ENCODE measurements at places on chromosomes 5 and 9.

GRCh38 chr5:132460846-132461568, 29.6 kb downstream of the IRF1 start:
- no peak for DNase-seq

DNA sequence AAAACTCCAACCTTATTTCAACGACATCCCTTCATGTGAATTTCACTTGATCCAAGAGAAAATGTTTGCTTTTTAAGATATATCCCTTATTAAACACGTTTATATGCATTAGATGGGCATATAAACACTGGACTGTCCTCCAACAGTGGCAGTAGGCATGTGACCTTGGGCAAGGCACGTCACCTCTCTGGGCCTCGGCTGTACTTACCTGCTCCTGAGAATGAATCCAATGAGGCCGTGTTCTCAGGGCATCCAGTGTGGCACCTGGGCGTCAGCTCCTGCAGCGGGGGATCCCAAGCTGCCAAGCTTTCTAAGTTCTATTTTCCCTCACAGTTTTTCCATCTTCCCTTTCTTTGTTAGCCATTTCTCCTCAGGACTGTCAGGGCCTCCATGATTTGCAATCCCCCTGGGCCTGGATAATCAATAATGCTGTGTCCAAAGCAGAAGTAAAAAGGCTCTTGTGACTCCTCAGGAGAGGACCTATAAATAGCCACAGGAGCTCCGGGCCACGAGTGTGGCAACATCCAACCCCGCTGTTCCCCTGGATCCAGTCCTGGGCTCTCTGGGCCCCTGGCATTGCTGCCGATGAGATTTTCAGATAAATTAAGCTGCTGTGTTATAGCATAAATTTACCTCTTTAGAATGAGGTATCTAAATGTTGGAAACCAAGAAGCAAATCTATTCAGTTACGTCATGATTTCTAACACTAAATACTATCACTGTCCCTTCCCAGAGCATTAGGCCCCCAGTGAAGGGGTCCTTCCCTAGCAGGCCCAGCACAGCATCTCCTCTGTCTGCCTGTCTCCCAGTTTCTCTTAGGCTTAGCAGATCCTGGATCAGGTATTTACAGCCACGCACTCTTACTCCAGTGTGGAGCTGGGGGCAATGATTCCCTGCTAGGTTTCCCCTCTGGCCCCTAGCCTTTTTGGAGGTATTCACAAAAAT, 76.8 kb downstream of the PTPN3 start:
- DNase-seq, result no peak

GRCh38 chr5:37717613-37718431, 122.0 kb downstream of the GDNF start:
- peak; percentile 81 for DNase-seq

DNA sequence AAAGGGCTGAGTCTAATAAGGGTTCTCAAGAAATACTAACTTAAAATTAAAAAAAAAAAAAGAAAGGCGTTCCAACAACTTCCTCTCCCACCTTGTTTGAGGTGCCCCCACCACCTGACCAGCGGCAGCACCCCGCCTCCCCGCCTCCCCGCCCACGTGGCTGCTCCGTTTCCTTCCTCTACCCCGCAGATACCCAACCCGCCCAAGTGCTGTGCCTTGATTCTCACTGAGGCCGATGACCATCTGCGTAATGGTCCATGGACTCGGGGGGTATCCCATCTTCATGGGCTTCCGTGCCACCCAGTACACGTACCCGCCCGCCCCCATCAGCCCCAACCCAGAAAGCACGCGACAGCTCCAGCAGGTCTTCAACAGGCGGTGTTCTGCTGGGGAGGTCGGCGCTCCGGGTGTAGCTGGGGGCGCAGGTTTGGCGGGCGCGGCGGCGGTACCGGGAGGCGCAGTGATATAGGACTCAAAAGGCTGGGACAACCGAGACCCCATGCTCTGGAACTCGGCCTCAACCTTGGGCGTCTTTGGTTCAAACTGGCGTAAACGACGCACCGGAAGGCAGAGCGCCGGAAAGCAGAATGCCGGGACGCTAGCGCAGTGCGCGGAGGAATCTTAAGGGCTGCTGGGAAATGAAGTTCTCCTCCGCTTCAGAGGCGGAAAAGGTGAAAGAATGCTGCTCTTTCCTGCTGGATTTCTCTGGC, at the start of gene DMAC1:
DMAC1 (minus strand) TSS at position 545 of the 710 bp plus-strand sequence; CDS start at position 501, 44 bp downstream.
- peak; percentile 48 for DNase-seq

DNA sequence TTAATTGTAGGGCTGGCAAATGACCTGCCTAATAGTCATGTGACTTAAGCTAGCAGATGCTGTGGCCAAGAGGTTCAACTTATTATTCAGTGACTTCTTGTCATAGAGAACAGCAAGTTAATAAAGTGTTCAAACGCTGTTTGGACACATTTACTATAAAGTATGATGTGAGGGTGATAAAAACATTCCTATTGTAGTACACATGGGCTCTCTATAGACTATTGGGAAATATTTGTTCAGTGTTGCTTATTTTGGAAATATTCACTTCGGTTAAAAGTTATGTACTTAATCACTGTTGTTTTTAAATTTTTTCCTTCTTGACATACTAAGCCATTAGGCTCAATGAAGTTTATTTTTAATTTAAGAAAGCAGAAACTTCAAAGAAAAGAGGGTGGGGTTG, 345.0 kb downstream of the NNT start:
- no peak for DNase-seq

GRCh38 chr5:175261526-175261925, 182.5 kb downstream of the DRD1 start:
- no peak for DNase-seq

DNA sequence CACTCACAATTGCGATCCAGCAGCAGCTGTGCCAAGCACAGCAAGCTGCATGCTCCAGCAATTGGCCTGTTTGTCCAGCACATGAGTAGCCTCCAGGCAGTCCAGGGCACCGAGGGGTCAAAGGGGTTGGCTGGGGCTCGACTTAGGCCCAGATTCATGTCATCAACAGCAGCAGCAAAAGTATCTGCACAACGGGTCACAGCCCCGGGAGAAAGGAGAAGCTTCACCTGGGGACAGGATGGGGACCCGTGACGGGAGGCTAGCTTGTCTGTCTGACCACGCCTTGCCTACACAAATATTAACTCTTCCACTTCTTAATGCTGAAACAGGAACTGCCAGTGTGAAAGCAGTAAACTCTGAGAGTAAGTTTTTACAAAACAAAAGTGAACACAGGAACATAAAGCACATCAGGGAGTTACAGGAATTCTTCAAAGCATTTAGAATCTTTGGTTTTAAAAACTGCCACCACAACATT, 191.2 kb downstream of the PIK3R1 start:
- no peak for DNase-seq

DNA sequence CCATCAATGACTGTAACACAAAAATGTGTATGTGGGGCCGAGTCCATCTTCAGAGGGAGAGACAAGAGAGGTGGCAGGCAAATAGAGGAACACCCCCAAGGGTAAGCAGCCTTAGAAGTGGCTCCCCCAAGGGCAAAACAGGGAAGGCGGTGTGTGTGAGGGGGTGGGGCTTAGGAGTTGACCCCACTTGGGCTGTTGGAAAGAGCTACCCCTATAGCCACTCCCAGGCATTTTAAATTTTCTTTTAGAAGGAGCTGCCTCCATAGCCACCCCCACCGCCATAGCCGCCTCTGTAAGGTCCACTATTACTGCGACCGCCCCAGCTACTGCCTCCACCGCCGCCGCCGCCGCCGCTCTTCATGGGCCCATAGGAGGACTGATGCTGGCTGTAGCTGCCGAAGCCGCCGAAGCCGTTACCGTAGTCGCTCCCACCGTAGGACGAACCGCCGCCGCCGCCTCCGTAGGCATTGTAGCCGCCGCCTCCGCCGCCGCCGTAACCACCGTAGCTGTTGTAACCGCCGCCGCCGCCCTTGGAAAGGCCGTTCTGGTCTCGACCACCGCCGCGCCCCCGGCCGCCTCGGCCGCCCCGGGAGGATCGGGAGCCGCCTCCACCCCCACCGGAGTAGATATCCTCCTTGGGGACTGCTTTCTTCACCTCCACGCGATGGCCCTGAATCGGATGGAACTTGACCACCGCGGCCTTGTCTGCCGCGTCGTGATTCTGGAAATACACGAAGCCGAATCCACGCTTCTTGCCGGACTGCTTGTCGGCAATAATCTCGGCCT, 1.1 kb downstream of the HNRNPA0 start:
- no peak for DNase-seq

GRCh38 chr5:34774139-34774538, 64.8 kb upstream of the TTC23L start:
- DNase-seq, result no peak

GRCh38 chr9:127229691-127230417, 34.7 kb upstream of the GARNL3 start:
- DNase-seq, result no peak

DNA sequence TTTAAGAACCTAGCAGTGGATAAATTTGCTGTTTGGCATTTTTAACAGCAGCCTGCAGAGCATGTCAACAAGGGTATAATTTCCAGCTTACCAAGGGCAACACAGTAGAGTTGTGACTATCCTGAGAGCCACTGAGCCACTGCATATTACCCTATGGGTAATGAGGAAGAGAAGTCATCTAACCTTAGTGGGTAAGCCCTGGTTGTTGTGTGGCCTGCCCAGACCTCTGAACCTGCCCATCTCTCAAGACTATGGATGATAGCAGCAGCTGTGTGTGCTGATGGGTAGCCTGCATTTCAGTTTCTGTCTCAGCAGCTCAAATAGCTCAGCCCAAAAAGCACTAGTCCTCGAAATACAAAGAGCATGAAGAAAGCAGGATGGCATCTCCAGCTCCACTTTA, 56.1 kb upstream of the PIP5K1B start:
- DNase-seq, result no peak

DNA sequence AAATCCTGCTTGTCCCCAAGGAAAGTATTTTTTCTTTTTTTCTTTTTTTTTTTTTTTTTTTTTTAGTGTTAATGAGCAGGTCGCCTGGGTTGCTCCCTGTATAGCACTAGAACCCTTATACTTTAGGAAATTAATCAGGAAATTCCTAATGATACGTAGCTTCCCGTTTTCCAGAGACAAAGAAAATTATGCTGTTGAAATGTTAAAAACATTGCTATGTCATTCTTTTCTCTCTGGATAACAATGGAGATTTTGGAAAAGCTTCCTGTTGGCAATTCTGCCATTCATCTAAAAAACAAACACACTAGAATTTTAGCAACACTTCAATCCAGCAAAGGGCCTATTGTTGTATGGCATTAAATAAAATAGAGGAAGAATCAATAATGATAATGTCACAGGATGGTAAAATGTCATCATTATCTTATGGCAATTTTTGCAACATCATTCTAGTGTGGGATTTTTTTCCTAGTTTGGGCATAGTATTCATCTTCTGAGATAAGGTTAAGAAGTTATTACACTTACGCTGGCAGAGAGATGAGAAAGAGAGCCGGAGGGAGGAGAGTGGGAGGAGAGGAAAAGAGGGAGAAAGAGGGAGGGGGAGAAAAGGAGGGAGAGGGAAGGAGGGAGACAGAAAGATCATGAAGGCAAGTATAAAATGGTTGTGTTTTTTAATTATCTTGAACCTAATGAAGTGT, 315.8 kb upstream of the PDE4D start:
- no peak for DNase-seq

DNA sequence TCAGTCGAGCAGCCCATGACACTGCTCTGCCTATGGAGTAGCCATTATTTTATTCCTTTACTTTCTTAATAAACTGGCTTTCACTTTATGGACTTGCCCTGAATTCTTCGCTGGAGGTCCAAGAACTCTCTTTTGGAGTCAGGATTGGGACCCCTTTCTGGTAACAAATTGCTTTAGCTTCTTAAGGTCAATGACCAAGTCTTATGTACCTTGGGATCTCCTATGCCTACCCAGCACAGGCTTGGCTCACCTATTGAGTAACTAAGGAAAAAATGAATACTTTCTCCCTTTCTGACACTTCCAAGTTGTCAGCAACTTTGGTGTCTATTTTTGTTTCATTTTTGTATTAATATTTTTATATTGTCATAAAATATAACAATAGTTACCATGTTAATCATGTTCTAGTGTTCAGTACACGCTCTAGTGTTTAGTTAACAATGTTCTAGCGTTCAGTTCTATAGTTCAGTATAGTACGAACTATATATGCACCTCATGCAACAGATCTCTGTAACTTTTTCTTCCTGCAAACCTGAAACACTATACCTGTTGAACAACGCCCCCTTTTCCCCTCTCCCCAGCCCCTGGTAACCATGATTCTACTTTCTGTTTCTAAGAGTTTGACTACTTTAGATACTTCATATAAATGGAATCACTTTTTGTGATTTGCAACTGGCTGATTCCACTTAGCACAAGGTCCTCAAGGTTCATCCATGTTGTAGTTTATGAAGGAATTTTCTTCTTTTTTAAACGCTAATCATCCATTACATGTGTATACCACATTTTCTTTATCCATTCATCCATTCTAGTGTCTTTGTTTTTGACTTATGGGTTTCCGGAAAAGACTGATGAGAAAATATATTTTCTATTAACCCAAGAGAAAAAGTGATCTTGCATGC, 1.8 kb upstream of the RHOBTB3 start:
- no peak for DNase-seq

DNA sequence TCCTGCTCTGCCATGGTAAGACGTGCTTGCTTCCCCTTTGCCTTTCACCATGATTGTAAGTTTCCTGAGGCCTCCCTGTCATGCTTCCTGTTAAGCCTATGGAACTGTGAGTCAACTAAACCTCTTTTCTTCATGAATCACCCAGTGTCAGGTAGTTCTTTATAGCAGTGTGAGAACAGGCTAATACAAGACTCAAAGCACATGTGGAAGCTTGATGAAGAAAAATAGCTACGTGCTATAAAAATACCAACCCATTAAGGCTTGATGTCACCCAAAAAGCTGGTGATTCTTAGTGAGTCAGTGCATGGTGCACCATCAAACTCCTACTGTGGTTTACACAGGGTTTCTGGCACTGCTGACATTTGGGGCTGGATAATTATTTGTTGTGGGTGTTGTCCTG, 332.2 kb downstream of the TMEM167A start:
- DNase-seq, result no peak

- DNase-seq, result no peak
Observed at GRCh38 chr5:127506616-127507015, 10.8 kb upstream of the PRRC1 start.

GRCh38 chr9:34252670-34253459, 74.0 kb downstream of the UBAP1 start:
- DNase-seq, result no peak

- no peak for DNase-seq
Observed at GRCh38 chr5:169121630-169122420, 179.1 kb downstream of the SLIT3 start.

DNA sequence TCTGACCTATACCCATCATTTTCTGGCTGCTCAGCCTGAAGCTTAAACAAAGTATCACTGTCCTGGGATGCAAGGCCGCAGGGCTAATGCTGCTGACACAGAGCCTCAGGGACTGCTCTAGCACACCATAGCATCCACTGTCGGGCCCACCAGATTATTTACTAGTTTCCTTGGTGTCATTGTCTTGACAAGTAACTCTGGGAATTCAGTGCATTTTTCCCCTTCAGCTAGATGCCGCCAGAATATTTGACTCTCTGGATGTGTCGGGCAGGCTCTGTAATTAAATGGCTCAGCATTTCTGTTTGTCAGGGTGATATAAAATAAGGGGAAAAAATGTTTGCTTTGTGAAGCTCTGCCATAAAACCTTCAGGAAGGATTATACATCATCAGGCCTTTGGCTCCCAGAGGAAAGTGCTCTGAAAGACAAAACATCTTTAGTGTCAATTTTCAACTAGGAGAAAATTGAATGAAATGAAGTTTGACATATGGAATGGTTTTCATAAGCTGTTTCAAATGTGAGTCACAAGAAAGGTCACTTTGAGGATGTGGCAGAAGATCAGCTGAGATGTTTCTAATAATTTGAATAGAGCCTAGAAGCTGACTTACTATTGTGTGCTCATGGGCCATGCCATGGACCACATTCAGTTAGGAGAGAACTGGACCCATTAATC, 350.1 kb downstream of the TMEM232 start:
- DNase-seq, result peak; percentile 16

Measured in left renal cortex interstitium (tissue), 4 donors.